Right ventricle myocardium inferior (tissue), 1 donor: ENCODE measurements at places on chromosomes 3 and 15. TPM values are rescaled to one million over a fixed set of nuclear protein-coding genes. Genes with fewer than 3 reads are reported as not detected.

Gene GXYLT2
- total RNA-seq, result 9.8 TPM

Gene SLC22A13
- total RNA-seq, result not detected

Gene GLDN
- 8.4 TPM for total RNA-seq

Gene CX3CR1
- 2.1 TPM for total RNA-seq

Gene CAPN3
- 3.4 TPM for total RNA-seq

Gene GASK1A
- 0.92 TPM for total RNA-seq

Gene GOLGA6L24
- not detected for total RNA-seq

Gene ILDR1
- 0.16 TPM for total RNA-seq

Gene TGM5
- not detected for total RNA-seq

Gene LRRC31
- not detected for total RNA-seq

Gene CAMK2N2
- not detected for total RNA-seq

Gene POLQ
- total RNA-seq, result 0.57 TPM

Gene KCNMB2
- 1.8 TPM for total RNA-seq

Gene GPR62
- total RNA-seq, result 0.22 TPM

Gene CAMP
- 1.5 TPM for total RNA-seq

- DNase-seq, result no peak
These were observed 17.6 kb downstream of the TRA2B start for GRCh38 chr3:185920184-185920583.

- DNase-seq, result peak; percentile 8
These were observed 24.7 kb upstream of the DUSP7 start for GRCh38 chr3:52080830-52081719.

GRCh38 chr3:39513791-39514369 is 46.4 kb downstream of the MOBP start:
- no peak for DNase-seq

DNA sequence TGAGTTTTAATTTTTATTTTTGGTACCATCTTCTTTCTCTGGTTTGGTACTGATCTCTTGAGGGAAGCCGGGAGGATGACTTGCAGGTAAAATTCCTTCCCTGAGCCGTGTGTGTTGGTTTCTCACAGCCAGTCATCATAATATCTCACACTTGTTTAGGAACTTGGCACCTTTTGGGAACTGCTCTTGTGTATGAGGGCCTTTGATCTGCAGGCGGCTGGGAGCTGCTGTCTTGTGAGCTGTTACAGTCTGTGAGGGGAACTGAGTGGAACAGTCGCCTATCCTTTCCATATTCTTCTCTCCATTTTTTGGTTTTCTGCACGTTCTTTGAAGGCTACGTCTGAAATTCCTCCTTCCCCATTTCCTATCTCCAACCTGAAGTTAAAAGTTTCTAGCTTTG is 75.2 kb downstream of the CACNA2D3 start:
- no peak for DNase-seq

DNA sequence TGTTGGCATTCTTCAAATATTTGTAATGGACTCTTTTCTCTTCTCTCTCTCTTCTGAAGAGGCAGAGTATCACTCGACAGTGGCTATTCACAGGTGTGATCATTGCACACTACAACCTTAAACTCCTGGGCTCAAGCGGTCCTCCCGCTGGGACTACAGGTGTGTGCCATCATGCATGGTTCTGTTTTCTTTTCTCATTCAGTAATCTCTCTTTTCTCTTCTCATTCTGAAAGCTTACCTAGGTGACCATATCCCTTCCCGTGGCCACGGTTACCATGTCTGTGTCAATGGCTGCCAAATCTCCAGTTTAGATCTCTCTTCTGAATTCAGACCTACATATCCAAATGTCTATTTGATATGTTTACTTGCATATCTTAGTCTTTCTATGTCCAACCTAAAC is 96.3 kb downstream of the SOX2 start:
- no peak for DNase-seq

GRCh38 chr3:119338754-119339153 is 44.6 kb downstream of the ARHGAP31 start:
- DNase-seq, result no peak

- DNase-seq, result no peak
These were observed 1.4 kb upstream of the SEC13 start for GRCh38 chr3:10322352-10322710.

DNA sequence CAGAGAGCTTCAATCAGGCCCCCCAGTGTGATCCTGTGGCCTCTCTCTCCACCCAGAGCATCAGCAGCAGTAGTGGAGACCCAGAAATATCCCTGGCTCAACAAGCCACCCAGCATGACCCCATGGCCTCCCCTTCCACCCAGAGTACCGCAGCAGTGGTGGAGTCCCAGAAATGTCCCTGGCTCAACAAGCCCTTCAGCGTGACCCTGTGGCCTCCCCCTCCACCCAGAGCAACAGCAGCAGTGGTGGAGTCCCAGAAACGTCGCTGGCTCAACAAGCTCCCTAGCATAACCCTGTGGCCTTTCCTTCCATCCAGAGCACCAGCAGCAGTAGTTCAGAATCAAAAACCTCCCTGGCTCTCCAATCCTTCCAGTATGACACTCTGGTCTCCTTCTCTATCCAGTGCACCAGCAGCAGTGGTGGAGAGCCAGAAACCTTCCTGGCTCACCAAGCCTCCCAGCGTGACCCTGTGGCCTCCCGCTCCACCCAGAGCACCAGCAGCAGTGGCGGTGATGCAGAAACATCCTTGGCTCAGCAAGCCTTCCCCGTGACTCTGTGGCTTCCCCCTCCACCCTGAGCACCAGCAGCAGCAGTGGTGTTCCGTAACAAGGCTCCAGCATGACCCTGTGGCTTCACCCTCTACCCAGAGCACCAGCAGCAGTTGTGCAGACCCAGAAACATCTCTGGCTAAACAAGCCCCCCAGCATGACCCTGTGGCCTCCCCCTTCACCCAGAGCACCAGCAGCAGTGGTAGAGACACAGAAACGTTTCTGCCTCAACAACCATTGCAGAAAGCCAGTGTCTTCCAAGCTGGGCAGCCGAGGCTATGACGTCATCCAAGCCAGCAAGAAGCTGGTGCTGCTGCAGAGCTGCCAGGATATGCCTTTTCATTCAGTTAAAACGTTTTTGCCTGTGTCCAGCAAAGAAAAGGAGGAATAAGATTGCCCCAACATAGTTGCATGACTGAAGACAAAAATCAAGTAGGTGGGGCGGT is 61.3 kb upstream of the TAMM41 start:
- DNase-seq, result no peak

DNA sequence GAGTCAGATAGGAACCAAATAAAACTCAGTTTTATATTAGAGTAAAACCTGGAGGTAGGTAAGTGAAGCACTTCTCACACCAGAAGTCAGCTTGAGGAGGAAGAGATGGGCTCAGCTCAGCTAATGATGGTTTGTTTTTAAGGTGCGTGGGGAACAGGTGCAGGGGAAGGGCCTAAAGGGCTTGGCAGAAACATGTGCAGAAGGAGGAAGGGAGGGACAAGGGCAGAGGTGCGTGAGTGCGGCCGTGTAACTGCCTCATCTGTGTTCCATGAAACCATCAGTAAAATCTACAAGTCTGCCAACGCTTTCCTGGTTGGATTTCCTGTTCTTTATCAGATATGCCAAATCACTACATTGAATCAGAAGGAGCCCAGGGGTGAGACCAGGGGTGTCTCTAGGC is 19.9 kb downstream of the FYCO1 start:
- no peak for DNase-seq

DNA sequence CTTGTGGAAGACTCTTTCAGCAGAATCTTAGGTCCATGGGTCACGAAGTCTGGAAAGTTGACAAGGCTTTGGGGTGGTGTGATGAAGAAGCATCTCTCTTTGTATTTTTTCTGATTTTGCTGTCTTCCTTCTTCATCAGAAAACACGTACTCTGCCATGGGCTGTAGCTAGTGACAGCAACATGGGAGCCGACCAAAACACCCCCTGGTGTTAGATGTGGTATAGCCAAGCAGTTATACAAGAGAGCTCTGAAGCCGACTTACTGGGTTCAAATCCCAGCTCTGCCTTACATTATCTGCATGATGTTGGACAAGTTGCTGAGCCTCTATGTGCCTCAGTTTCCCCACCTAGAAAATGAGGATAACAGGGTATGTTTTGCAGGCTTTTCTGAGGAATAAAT is 32.9 kb upstream of the LYZL4 start:
- DNase-seq, result no peak

- no peak for DNase-seq
These were observed 36.2 kb upstream of the PLSCR2 start for GRCh38 chr3:146505516-146505915.

- peak; percentile 72 for DNase-seq
These were observed 75.9 kb upstream of the RNU6-1 start for GRCh38 chr15:67915461-67916374.

GRCh38 chr3:55661571-55661970 is 174.5 kb upstream of the WNT5A start:
- no peak for DNase-seq

GRCh38 chr3:143329567-143330211 is 210.1 kb downstream of the CHST2 start:
- no peak for DNase-seq

GRCh38 chr3:13621381-13622221 is 72.7 kb downstream of the FBLN2 start:
- peak; percentile 69 for DNase-seq

- DNase-seq, result no peak
These were observed 448.7 kb downstream of the LPP start for GRCh38 chr3:188602620-188603019.

DNA sequence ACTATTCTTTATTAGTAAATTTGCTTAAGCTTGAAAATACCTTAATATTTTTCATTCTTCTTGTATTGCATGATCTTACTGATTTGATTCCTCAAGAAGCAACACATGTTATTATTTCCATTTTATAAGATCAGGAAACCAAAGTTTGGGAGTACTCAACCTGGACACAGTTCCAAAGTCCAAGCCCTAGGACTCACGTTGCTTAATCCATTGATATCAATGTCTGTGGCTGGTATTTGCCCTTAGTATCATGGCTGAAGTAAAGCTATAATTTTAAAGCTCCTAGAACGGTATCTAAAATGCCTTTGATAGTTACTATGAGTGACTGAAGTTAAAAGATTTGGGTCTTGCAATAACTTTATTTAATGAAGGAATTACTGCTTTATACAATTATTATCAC is 1045.3 kb downstream of the TUSC7 start:
- no peak for DNase-seq

GRCh38 chr3:70952033-70952747 is 631.3 kb downstream of the FOXP1 start:
- no peak for DNase-seq

DNA sequence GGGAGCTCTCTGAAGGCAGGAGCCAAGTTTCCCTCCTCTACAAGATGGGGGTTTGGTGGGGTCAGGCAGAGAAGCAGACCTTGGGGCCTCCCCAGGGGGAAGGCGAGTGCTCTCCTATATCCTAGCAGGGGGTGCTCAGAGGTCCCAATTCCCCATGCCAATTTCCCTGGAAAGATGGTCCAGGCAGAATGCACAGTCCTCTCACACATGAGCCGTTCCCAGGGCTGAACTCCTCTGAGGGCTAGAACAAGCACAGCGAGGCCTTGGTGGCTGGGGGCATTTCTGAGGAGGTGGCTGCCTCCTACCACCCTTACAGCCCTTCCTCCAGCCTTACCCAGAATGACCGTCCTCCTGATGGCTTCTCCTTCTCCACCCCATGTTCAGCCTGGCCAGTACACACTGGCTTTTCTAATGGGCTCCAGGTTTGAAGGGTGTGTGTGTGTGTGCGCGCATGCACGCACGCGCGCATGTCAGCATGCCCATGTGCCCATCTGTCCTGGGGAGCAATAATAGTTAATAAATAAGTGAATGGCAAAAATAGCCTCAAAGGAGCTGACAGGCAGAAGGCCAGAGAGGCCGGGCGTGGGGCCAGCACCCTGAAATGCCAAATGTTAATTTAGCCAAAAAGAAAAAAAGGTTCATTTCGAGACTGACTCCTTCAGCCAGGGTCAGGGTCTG is 24.4 kb downstream of the ADCY5 start:
- DNase-seq, result no peak

- no peak for DNase-seq
These were observed 218.3 kb upstream of the CFAP20DC start for GRCh38 chr3:59268170-59268569.

DNA sequence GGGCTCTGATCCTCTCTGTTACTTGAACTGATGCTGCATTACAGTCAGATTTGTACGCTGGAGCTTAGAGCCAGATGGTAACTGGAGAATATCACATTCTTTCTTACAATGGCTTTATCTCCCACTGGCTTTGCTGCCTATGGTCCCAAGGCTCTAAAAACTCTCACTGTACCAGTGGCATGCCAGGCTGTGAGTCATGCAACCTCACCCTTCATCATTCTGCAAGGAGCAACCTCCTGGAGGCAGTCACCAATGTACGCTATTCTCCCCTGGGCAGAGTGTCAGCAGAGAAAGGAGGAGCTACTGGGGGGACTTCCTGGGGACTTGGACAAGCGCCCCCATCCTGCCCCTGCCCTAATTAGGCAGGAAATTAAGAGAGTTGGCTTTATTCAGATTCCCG is 97.9 kb upstream of the EIF1B start:
- DNase-seq, result no peak

- DNase-seq, result peak; percentile 67
These were observed 2.7 kb downstream of the BCL6 start for GRCh38 chr3:187742351-187743171.

DNA sequence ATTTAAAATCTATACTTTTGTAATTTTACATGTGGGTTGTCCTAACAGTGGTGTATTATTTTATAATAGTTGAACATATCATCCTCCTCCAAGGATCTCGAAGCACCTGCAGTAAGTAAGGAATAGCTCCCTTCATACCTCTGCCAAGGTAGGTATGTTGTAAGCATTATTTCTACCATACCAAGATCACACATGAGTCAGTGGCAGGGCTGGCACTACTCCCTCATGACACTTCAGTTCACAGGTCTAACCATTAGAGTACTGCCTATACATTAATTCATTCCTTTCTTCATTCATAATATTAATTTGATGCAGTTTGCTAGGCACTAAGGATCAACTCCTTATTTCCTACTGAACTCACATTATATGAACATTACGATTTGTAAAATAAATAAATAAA is 11.9 kb upstream of the LEKR1 start:
- no peak for DNase-seq

GRCh38 chr15:61857169-61857829 is 202.9 kb downstream of the VPS13C start:
- DNase-seq, result no peak

- DNase-seq, result no peak
These were observed 24.3 kb upstream of the CP start for GRCh38 chr3:149245738-149246451.

- no peak for DNase-seq
These were observed 11.9 kb downstream of the NPHP3 start for GRCh38 chr3:132710311-132710710.

GRCh38 chr3:131082871-131083863 is 56.5 kb downstream of the NEK11 start:
- no peak for DNase-seq

GRCh38 chr15:69450968-69451695 is 1.5 kb upstream of the RPLP1 start:
- DNase-seq, result no peak

GRCh38 chr3:141367038-141367730 is 1.1 kb upstream of the ZBTB38 start:
- DNase-seq, result no peak

GRCh38 chr3:145055375-145056076 is 1083.9 kb downstream of the DIPK2A start:
- no peak for DNase-seq

DNA sequence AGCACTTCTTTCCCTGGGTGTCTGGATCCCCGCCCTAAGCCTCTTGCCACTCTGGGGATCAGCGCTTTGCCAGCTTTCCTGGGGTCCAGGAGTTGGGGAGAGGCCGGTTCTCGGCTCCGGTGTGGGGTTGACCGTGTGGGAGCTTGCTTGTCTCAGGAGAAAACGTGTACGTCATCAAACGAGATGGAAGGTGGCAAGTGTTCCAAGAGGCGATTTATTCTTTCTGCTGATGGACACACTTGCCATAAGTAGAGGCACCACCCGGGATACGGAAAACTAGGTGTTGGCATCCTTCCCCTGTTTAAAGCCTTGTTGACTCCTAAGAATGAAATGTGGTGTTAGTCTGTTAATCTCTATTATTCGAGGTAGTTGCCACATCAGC is 295 bp downstream of the ZWILCH start:
- DNase-seq, result no peak
